ENCODE measurements at places on chromosomes 7 and 10.

GRCh38 chr10:19412531-19412930 is 363.9 kb downstream of the MALRD1 start:
- DNase-seq, result no peak

GRCh38 chr7:113698556-113699220 is 220.1 kb downstream of the PPP1R3A start:
- DNase-seq, result no peak

GRCh38 chr7:118220583-118220982 is 3.9 kb upstream of the ANKRD7 start:
- DNase-seq, result no peak

DNA sequence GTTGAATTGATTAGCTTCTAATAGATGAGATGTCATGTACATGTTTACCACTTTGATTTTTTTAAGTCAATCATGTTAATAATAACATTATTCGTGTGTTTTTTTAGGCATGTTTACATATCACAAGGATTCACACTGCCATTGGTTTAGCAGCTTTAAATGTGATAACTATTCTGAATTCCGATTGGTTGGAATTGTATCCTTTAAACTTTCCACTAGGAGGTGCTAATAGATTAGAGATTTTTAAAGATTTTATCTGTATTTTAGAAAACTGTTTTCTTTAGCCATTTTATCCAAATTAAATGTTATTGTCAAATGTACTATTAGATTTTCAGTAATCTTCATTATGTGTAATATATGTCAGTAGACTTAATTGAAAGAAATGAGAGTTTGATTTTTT is 83.2 kb downstream of the HECTD2 start:
- DNase-seq, result no peak

- DNase-seq, result no peak
These were observed 45.0 kb downstream of the VWDE start for GRCh38 chr7:12358694-12359093.

DNA sequence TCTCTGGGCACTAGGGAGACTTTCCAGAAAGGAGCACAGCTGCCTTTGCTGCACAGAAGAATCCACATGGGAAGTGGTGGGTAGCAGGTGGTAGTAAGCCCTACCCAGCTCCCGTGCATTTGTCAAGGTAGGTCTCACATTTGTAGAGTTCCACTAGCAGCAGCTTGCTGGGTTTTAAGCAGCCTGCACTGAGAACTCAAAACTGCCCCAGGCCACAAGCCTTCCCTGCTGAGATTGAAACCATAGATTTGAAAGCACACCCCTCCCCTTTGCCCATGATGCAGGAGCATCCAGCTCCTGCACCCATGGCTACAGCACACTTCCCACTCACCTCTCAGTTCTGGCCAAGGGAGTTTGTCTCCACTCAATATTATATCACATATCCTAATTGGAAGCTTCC is 604.5 kb upstream of the STEAP1 start:
- no peak for DNase-seq
